Islet precursor cell (in vitro differentiated cells): ENCODE measurements at places on chromosomes 16 and 17.
A peak's percentile ranks its signal among the peaks of the same experiment; 100 is the strongest.

DNA sequence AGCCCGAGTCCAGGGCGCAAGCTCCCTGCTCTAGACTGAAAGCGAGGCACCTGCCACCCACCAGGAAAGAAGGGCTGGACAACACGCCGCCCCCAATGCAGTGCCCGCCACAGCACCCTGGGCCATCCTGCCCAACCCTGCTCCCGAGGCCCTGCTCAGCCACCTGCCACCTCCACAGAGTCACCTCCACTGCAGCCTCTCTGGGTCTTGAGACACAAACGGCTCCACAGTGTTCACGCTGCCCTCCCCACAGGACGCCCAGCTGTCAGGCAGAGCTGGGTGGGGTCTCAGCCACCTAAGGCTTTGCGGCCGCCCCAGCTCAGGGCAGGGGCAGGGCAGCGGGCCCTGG, 9.3 kb downstream of the CLCN7 start:
- no peak for DNase-seq

DNA sequence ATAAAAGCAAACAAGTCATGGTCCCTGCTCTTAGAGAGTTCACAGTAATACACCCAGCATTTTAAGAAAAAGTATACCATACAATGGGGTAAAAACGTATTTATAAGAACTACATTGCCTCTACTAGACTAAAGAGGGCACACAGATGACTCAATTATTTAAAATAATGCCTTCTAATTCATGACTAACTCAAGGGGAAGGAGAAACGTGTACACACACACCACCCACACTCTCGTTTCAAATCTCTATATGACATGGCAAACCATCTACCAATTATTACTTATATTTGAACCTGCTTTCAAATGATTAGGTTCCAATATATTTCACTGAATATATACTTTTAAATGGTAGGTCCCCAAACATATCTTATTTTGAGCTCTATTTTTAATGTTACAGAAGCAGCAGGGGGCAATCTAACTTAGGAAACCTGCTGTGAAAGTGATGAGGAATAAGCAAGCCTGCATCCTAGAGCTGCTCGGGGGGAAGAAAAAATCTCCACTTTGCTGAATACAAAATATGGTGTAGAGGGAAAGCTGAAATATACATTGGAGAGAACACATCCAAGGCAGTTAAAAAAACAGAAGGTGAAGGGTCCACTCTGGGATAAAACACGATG, 232.4 kb upstream of the PSMD7 start:
- no peak for DNase-seq

GRCh38 chr17:45197108-45197507, 24.6 kb upstream of the FMNL1 start:
- peak; percentile 67 for DNase-seq

- DNase-seq, result peak; percentile 86
Observed at GRCh38 chr17:17682737-17683680, 1.8 kb downstream of the RAI1 start.

DNA sequence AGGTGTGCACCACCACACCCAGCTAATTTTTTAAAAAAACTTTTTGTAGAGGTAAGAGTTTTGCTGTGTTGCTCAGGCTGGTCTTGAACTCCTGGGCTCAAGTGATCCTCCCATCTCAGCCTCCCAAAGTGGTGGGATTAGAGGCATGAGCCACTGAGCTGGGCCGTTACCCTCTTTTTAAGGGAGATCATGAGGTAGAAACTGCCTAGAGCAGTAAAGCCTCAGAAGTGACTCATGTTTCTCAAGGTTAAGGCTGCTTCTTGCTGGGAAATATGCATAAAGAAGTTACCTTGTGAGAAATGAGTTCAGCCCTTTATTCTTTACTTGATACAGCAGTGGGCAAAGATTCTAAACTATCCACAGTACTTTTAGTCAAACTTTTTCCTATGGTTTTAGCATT, 38.2 kb downstream of the GRB2 start:
- no peak for DNase-seq

DNA sequence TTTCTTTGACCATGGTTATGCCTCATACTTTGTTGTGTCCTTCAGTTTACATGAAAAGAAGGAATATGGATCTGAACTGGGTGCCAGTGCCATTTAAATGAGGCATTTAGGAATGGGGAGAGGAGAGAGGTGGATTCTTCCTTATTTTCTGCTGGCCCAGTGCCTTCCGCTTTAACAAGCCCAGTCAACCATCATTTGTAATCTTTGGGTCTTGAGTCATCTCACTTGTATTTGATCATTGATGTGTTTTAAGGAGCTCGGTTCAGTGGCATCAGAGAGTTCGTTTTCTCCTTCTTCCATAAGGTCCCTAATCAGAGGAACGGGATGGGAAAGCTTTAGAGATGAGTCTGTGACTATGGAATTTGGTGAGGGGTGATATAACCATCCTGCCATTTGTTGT, 334.9 kb downstream of the WWOX start:
- no peak for DNase-seq

GRCh38 chr16:47136099-47136842, 7.5 kb downstream of the NETO2 start:
- no peak for DNase-seq

- no peak for DNase-seq
Observed at GRCh38 chr16:808085-808386, 7.5 kb upstream of the GNG13 start.

- no peak for DNase-seq
Observed at GRCh38 chr17:61218438-61218837, 181.2 kb upstream of the TBX2 start.

DNA sequence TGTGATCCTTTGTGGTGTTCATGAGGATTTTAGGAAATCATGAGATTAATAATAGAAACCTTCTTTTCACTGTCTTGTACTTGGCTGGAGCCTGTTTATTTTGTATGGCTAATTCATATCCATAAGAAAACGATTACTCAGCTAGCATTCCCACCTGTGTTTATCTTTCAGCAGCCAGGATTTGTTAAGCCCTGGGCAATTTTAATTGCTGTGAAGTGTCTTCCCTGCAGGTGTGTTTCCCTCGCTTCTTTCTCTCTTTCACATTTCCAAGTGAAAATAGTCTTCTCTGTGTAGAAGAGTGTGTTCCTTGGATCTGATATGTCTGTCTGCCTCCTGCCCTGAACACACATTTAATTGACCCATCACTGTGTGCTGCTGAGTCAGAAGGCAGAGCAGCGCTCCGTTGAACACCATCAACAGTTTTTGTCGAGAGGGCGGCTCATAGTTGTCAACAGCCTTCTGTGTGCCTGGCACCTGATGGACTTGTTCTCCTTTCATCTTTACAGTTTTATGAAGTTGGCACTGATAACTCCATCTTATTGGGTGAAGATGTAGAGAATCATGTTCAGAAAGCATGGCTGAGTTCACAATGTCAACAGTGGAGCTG, 83.2 kb downstream of the SPECC1 start:
- peak; percentile 53 for DNase-seq

DNA sequence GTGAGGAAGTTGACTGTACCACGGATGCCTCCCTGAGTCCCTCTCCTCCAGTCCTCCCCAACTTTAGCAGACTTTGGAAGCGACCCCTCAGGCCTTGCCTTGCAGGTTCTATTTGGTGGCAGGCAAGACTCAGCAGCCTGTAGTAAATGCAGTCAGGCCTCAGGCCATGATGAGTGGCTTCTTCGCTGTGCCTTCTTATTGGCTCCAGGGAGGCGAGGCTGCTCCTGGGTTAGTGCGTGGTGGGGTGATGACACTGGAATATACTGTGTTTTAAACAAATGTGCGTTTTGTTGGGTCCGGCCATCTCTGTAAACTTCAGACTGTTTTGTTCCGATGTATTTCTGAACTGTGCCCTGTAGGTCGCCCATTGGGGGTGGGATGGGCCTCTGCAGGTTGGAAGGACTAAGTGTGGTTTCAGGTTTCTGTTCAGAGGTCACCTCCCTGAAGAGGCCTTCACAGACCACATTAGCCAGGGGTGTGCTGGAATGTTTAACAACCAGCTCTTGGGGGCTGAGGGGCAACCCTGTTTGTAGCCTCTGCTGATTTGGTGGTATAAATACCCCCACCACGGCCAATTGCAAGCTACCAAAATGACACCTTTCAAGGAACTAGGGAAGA, 62.5 kb downstream of the CYLD start:
- no peak for DNase-seq

DNA sequence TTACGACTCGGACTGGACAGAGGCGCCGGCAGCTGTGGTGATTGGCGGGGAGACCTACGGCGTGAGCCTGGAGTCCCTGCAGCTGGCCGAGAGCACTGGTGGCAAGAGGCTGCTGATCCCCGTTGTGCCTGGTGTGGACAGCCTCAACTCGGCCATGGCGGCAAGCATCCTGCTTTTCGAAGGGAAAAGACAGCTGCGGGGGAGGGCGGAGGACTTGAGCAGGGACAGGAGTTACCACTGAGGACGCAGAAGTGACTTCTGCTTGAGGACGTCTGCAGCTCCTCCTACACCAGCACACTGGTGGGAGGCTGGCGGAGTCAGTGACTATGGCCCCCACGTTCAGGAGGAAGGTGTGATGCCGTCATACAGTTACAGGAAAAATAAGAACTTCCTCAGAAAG, 9.7 kb downstream of the MRM3 start:
- peak; percentile 55 for DNase-seq

DNA sequence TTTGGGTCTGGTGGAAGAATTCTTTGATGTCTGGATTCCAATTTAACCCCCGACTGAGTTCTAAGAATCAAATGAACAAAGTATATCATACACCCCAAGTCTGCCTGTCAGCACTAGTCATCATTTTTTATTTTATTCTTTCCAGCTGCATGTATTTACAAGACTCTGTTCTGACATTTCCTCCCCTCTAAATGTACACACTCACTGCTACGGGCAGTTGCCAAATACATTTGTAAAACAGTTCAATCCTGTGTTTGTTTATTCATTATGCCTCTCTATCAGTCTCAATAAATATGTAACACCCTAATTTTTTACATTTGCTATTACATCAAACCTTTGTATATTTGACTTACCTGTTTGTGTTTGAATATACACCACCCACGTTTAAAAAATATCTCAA, 422.3 kb upstream of the PSMD7 start:
- no peak for DNase-seq

- no peak for DNase-seq
Observed at GRCh38 chr16:67286441-67287235, 7.3 kb downstream of the PLEKHG4 start.

DNA sequence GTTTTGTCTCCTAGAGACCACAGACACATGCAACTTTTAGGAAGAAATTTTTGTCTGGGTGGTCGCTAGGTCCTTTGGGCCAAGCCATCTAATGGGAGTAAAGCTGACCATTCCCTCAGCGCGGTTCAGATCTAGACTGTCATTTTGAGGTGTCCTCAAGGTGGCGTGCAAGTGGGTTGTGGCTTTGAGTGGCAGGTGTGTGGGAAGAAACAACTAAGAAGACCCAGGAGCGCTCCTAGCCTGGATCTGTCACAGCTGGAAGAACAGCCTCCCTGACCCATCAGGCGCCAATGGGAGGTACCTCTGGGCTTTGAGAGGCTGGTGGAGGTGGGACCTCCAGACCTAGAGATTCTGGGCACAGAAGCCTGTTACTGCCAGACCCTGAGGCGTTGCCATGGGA, 645.1 kb downstream of the KCNJ18 start:
- no peak for DNase-seq
